ENCODE measurements at places on chromosomes 5 and 9.
A peak's percentile ranks its signal among the peaks of the same experiment; 100 is the strongest.

GRCh38 chr5:88695931-88696330 lies 187.1 kb downstream of the MEF2C start:
- H3K4me3 ChIP-seq: peak overlapping the region; percentile 8
- peaks cover 3% of the 10 kb centered on the region for H3K36me3 ChIP-seq
- peaks cover 3% of the 10 kb centered on the region for H3K4me1 ChIP-seq

DNA sequence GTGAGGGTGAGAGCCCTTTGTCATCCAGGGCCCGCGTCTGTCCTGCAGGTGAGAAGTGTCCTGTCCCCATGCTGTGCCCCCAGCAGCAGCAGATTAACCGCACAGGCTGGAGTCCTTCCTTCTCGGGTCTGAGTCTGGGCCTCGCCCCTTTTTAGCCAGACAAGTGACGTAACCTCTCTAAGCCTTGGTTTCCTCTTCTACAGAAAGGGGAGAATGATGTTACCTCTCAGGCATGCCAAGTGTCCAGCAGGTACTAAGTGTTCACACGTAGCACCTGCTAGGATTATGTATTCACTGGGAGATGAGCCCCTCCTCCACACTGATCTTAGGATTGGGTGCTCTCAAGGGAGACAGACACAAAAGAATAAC lies 6.9 kb downstream of the NEURL1B start:
- no peaks in the 10 kb centered on the region for H3K4me1 ChIP-seq
- no peak overlapping the region for H3K4me3 ChIP-seq
- no peak overlapping the region for H3K27ac ChIP-seq

- no peak overlapping the region for H3K4me3 ChIP-seq
- H3K4me1 ChIP-seq: no peaks in the 10 kb centered on the region
- H3K27me3 ChIP-seq: no peaks in the 10 kb centered on the region
- no peak for DNase-seq
- no peak overlapping the region for H3K27ac ChIP-seq
These were observed 10.5 kb downstream of the ARSK start for GRCh38 chr5:95565280-95565920.

- peaks cover 2% of the 10 kb centered on the region for H3K27me3 ChIP-seq
- H3K4me3 ChIP-seq: no peak overlapping the region
- no peaks in the 10 kb centered on the region for H3K36me3 ChIP-seq
These were observed 105.5 kb upstream of the ZNF462 start for GRCh38 chr9:106757514-106757913.

GRCh38 chr9:132293145-132293721 lies 61.6 kb downstream of the SETX start:
- H3K4me1 ChIP-seq: peaks cover 18% of the 10 kb centered on the region
- no peaks in the 10 kb centered on the region for H3K27me3 ChIP-seq
- H3K36me3 ChIP-seq: peaks cover 42% of the 10 kb centered on the region

- DNase-seq: no peak
- no peak overlapping the region for H3K4me3 ChIP-seq
- H3K27me3 ChIP-seq: no peaks in the 10 kb centered on the region
- H3K36me3 ChIP-seq: no peaks in the 10 kb centered on the region
- H3K27ac ChIP-seq: no peak overlapping the region
These were observed 50.0 kb upstream of the GLIS3 start for GRCh38 chr9:4349816-4350418.

- peak overlapping the region; percentile 73 for H3K4me3 ChIP-seq
- peaks cover 5% of the 10 kb centered on the region for H3K27me3 ChIP-seq
- DNase-seq: no peak
These were observed 60.5 kb downstream of the ANKH start for GRCh38 chr5:14810928-14811572.

Data from immature natural killer cell (primary cell).